ENCODE measurements at places on chromosomes 3 and 15.

- DNase-seq = no peak
These were observed 894 bp upstream of the ANKRD63 start for GRCh38 chr15:40283615-40284300.

DNA sequence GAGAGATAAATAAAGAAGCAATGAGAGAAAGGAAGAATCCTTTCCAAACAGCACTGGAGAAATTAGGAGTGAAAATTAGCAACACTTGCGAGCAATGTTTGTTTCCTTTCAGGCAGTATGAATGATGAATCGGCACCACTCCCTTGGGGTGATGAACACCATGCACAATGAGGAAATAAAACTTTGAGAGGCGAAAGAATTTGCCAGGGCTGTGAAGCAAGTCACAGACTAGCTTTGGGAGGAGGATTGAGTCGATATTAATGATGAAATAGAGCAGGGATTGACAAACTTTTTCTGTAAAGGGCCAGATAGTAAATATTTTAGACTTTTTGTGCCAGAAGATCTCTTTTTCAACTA, 237.7 kb downstream of the AGBL1 start:
- DNase-seq = no peak

DNA sequence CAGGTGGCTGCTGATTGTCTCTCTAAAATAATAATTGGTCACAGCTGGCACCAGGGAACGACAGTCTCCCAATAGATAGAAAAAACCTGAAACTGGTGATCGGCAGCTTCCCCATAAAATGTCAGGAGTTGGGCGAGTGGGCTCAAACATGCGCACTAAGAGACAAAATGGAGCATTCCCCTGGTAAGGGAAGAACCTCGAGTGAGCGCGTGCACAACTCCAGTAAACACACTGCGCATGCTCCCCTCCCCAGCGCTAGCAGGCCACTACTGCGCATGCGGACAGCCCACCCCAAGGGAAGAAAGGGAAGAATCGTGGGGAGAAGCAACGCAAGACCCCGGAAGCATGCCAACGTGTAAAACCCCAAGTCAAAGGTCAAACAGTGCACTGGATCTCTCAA, 7.7 kb upstream of the STARD5 start:
- DNase-seq = no peak

- no peak for DNase-seq
These were observed 20.3 kb upstream of the MAP3K13 start for GRCh38 chr3:185342459-185343174.

DNA sequence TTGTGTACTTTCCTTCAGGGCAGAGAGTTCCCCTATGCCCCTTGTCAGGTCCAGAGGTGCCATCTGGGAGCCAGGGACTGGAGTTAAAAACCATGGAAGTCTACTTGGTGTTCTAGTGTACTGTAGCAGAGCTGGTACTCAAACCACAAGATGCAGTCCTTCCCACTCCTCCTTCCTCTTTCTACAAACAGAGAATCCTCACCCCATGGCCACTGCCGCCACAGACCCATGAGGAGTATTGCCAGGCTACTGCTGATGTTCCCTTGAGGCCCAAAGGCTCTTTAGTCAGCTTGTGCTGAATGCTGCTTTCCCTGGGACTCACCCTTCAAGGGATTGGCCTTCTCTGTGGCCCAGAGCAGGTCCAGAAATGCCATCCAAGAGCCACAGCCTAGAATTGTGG, 229.2 kb upstream of the ZPLD1 start:
- DNase-seq = no peak

GRCh38 chr3:72485641-72486040, 362.6 kb downstream of the SHQ1 start:
- DNase-seq = no peak

GRCh38 chr3:148389916-148390315, 307.8 kb upstream of the AGTR1 start:
- no peak for DNase-seq

GRCh38 chr15:100096700-100097099, 245.1 kb downstream of the ADAMTS17 start:
- DNase-seq = no peak

GRCh38 chr15:90104551-90104950, 2.3 kb upstream of the IDH2 start:
- no peak for DNase-seq

GRCh38 chr3:57557085-57557537, 1.0 kb downstream of the PDE12 start:
- DNase-seq = no peak
